ENCODE measurements at places on chromosomes 2 and 18. TPM values are rescaled to one million over a fixed set of nuclear protein-coding genes. Genes with fewer than 3 reads are reported as not detected.

DNA sequence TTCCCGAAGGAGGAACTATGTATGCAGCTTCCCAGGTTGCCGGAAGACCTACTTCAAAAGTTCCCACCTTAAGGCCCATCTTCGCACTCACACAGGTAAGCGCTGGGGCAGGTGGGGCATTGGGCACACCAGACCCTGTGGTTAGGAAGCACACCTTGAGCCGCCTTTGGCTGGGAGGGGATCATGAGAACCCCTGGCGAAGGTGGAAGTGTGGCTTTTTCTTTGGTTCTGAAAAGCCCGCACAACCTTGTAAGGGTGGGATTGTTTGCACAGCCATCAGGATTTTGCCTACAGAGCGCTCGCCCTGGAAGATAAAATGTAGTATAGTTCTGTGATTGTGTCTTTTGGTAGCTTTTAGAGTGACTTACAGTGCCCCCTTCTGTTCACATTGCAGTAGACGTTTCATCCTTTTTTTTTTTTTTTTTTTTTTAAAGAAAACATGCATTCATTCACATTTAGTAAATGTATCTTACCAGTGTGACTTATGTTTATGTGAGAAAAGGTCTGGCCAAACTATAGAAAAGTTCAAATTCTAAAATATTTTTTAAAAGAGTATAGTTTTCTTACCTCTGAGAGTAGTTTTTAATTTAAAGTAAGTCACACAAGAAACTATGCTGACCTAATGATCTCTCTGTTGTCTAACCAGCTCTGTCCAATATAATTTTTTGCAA is 5.3 kb downstream of the KLF11 start:
- DNase-seq: no peak
- no peak overlapping the region for H3K4me3 ChIP-seq
- H3K27ac ChIP-seq: no peak overlapping the region
- peaks cover 32% of the 10 kb centered on the region for H3K4me1 ChIP-seq
- H3K36me3 ChIP-seq: peaks cover 53% of the 10 kb centered on the region
- no peaks in the 10 kb centered on the region for H3K27me3 ChIP-seq

DNA sequence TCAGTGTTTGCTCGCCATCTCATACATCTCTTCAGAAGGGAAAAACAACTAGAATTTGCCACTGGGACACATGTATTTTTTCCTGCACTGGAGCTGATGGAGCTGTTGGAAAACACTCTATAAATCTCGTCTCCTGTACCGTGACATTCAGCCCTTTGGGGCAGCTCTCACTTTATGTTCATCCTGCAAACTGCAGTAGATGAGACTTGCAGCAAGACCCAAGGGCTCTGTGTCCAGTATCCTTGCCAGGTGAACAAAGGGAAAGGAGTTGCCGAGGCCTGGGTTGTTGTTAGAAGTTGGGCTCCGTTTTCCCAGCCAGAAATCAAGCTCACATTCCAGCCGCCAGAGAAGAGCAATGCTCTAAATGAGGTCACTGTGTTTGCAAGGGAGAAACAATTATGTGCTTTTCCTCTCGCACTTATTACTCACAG is 285.1 kb downstream of the SLC4A3 start:
- H3K4me1 ChIP-seq: no peaks in the 10 kb centered on the region
- H3K27me3 ChIP-seq: no peaks in the 10 kb centered on the region
- no peak for DNase-seq
- H3K4me3 ChIP-seq: no peak overlapping the region
- no peaks in the 10 kb centered on the region for H3K36me3 ChIP-seq

- H3K27ac ChIP-seq: no peak overlapping the region
- H3K4me1 ChIP-seq: no peaks in the 10 kb centered on the region
- no peaks in the 10 kb centered on the region for H3K36me3 ChIP-seq
- peak; percentile 10 for DNase-seq
- H3K27me3 ChIP-seq: no peaks in the 10 kb centered on the region
- H3K4me3 ChIP-seq: no peak overlapping the region
Observed at GRCh38 chr18:67300498-67300897, 216.0 kb downstream of the DSEL start.

DNA sequence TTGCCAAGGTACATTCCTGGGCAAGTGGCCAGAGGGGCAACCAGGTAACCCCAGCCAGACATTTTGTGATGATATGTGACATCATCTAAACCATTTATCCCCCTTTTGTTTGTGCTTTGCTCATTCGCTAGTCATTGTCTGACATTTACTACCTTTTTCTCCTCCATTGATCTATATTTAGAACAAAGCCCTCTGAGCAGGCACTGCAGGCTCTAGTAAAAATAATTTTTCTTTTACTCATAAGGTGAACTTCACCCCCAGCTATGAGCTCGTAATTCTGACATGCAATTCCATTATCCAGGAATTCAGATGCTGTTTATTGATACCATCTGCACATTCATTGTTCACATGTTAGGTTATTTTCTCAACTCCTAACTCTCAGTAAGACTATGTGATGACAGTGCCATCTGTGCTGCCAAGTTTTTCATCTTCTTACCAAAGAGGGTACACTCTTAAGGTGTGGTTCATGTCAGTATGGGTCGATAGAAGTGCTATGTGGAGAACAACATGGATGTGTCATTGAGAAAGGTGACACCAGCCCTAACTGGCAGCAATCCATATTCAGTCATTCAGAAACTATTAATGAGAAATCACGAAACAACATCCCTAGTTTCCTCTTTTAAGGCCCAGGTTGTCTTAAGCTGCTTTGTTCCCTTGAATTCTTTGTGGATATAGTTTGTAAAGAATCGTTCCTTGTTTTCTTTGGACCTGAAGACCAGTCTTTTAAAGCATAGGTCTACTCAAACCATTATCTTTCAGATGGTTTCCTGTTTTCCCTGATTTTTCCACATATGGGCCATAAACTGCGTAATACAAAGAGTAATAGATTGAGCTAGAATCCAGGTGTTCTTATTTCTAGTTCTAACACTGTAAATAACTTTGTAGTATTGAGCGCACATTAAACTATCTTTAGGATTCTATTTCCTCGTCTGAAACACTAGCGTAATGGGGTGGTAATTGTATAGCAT is 978.1 kb upstream of the CDH2 start:
- H3K4me3 ChIP-seq: no peak overlapping the region
- no peaks in the 10 kb centered on the region for H3K4me1 ChIP-seq
- H3K27me3 ChIP-seq: no peaks in the 10 kb centered on the region
- no peaks in the 10 kb centered on the region for H3K36me3 ChIP-seq

DNA sequence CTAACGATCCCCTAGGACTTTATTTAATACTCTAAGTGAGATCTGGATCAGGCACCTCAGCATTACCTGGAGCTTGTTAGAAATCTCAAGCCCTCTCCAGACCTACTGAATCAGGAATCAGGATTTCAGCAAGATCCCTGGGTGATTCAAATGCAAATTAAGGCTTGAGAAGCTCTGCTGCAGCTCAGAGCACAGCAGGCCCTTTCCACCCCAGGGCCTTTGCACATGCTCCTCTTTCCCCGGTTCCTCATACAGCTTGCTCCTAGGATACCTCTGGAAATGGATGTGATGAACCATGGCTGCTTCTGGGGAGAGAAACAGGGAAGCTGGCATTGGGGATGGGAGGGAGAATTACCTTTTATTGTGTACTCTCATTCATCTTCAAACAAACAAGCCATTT is 40.3 kb upstream of the MGAT4A start:
- no peak overlapping the region for H3K4me3 ChIP-seq
- no peaks in the 10 kb centered on the region for H3K36me3 ChIP-seq
- H3K27me3 ChIP-seq: no peaks in the 10 kb centered on the region

GRCh38 chr2:146317959-146318358 is 1526.9 kb upstream of the ACVR2A start:
- no peaks in the 10 kb centered on the region for H3K36me3 ChIP-seq
- H3K4me3 ChIP-seq: no peak overlapping the region
- no peak overlapping the region for H3K27ac ChIP-seq
- no peaks in the 10 kb centered on the region for H3K4me1 ChIP-seq
- DNase-seq: no peak

Gene TGFA
- total RNA-seq: 1.0 TPM

- H3K36me3 ChIP-seq: no peaks in the 10 kb centered on the region
- no peaks in the 10 kb centered on the region for H3K4me1 ChIP-seq
- H3K4me3 ChIP-seq: no peak overlapping the region
- DNase-seq: no peak
Observed at GRCh38 chr2:85813211-85813981, 59.6 kb downstream of the ATOH8 start.

- H3K27me3 ChIP-seq: no peaks in the 10 kb centered on the region
- no peak overlapping the region for H3K27ac ChIP-seq
- H3K4me3 ChIP-seq: no peak overlapping the region
Observed at GRCh38 chr2:23947350-23947749, 7.1 kb downstream of the UBXN2A start.

- no peaks in the 10 kb centered on the region for H3K36me3 ChIP-seq
- no peak for DNase-seq
- H3K27ac ChIP-seq: no peak overlapping the region
- H3K4me1 ChIP-seq: peaks cover 12% of the 10 kb centered on the region
- H3K4me3 ChIP-seq: no peak overlapping the region
Observed at GRCh38 chr2:151239624-151240023, 22.0 kb downstream of the RBM43 start.

Gene CCDC74B
- total RNA-seq: 4.5 TPM

- no peak for DNase-seq
- H3K4me3 ChIP-seq: no peak overlapping the region
- H3K36me3 ChIP-seq: no peaks in the 10 kb centered on the region
- H3K27ac ChIP-seq: no peak overlapping the region
- H3K27me3 ChIP-seq: no peaks in the 10 kb centered on the region
Observed at GRCh38 chr2:223528036-223528435, 74.1 kb downstream of the SCG2 start.

Gene RTP5
- total RNA-seq: not detected

DNA sequence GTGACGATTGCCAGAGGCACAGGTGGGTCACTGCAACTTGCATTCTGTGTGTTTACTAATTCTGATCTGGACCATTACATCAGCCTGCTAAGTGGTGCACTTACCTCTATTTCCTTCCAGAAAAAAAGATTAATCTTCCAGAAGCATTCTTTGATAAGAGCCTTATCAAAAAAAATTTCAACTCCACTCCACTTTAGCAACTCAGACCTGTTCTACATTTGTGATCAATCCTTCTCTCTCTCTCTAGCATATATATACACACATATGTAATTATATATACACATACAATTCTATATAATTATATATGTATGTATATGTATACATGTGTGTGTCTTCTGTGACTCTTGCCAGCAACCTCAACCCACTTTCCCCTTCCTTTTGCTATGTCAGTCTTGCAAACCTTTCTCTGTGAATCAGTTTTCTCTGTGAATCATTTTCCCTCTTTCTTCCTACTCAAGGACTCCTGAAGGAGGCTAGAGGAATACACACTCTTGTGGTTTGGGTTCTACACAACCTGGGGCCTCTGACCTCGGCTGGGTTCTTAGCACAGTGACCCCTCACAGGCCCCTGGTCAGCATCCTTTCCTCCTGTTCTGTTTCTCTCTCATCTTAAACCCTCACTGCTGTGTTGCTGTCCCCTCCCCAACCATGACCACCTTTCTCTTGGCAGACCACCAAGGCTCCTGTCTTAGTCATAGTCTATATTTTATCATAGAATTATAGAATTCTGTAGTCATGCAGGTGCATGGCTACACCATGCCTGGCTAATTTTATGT is 130.4 kb upstream of the PELI1 start:
- no peak for DNase-seq
- no peaks in the 10 kb centered on the region for H3K36me3 ChIP-seq
- peaks cover 28% of the 10 kb centered on the region for H3K4me1 ChIP-seq
- H3K27ac ChIP-seq: peak overlapping the region; percentile 54
- H3K4me3 ChIP-seq: no peak overlapping the region

Gene HNRNPLL
- total RNA-seq: 61.4 TPM

GRCh38 chr2:79369127-79369526 is 143.7 kb upstream of the CTNNA2 start:
- no peaks in the 10 kb centered on the region for H3K27me3 ChIP-seq
- no peak overlapping the region for H3K27ac ChIP-seq
- DNase-seq: no peak
- H3K4me1 ChIP-seq: no peaks in the 10 kb centered on the region
- no peak overlapping the region for H3K4me3 ChIP-seq

GRCh38 chr18:9694952-9695495 is 13.1 kb upstream of the RAB31 start:
- no peak overlapping the region for H3K4me3 ChIP-seq
- no peaks in the 10 kb centered on the region for H3K36me3 ChIP-seq
- no peak overlapping the region for H3K27ac ChIP-seq
- no peaks in the 10 kb centered on the region for H3K4me1 ChIP-seq

DNA sequence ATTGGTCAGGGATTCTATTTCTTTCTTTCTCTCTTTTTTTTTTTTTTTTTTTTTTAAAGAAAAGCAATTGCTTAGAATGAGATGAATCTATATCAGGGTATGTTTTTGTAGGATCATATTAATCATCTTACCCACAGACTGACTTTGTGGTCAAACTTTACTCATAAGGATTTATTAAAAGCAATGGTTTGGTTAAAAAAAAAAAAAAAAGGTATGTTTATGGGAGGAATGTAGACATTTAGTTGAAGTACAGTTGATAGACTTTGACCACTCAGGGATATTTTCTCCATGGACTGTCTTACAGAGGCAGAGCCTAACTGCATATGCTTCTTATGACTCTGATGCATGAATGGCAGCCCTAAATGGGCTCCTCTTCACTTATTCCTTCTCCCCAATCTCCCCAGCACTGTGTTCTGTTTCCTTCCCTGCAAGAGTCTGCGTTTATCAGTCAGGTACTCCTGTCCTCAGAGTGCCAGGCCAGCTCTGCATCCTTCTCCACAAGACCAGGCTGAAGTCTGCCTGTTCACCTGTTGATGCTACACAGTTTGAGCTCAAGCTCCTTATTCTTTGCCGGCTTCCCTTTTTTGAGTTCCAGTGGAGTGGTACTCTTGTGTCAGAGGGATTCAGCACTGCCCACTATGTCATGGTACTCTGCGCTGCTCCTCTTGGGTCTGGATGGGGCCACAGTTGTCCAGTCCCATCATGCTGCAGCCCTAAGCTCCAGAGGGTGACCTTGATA is 24.3 kb downstream of the CRIM1 start:
- no peak overlapping the region for H3K27ac ChIP-seq
- no peaks in the 10 kb centered on the region for H3K27me3 ChIP-seq
- peaks cover 6% of the 10 kb centered on the region for H3K4me1 ChIP-seq
- no peak overlapping the region for H3K4me3 ChIP-seq
- no peaks in the 10 kb centered on the region for H3K36me3 ChIP-seq
- no peak for DNase-seq

DNA sequence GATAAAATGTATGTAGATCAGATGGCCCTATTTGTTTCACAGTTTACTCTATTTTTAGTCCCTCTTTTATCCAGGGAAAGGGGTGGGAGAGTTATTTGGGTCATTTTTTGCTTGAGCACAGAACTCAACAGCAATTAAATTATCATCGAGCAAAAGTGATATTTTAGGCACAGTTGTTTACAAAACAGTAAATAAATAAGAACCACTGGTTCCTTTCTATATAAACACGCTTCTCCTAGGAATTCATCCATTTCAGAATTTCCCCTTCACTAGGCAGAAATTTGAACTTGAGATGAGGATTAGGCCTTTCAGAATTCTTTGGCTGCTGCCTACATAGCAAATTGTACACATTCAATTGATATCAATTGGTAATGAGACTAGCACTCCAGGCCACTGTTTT is 812.4 kb downstream of the CNTNAP5 start:
- no peak overlapping the region for H3K27ac ChIP-seq
- H3K4me3 ChIP-seq: no peak overlapping the region
- H3K4me1 ChIP-seq: no peaks in the 10 kb centered on the region

Gene NYAP2
- 0.07 TPM for total RNA-seq

GRCh38 chr18:55300936-55301531 is 287.0 kb downstream of the TCF4 start:
- peaks cover 28% of the 10 kb centered on the region for H3K4me1 ChIP-seq
- H3K27me3 ChIP-seq: no peaks in the 10 kb centered on the region
- H3K27ac ChIP-seq: no peak overlapping the region
